Suppressor macrophage (primary cell): ENCODE measurements at places on chromosomes 11 and 22.

DNA sequence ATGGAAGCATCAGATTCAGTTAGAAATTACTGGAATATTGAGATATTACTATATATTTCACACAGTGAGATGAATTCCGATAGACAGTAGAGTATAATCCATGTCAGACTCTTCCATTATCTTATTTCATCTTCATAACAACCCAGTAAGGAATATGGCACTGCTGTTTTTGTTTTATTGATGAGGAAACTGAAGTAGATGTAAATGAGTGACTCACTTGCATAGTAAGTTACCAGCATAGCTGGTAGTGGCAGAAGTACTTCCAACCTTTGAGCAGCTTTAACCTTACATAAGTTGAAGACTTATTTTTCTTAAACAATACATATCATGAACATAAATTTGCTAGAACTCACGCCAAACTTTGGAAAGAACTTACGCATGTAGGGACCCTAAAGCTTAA lies 54.9 kb upstream of the SLC22A25 start:
- DNase-seq: no peak

- DNase-seq: no peak
Observed at GRCh38 chr11:65870307-65870658, 2.3 kb downstream of the EFEMP2 start.

DNA sequence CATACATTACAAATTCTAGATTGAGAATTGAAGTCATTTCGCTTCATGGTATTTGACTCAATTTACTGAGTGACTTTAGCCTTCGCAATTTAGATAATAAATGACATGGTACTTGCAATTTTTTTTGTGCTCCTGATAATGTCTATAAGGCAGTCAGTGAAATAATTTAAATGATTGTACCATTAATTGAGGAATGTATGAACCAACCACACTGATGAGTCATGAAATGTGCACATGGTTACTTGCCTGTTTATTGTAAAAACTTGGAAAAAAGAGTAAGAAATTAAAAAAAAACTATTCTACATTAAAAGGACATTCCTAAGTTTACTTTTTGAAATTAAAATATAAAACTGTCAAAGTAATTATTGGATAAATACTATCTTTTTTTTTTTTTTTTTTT lies 43.3 kb downstream of the DNAJC24 start:
- DNase-seq: no peak

DNA sequence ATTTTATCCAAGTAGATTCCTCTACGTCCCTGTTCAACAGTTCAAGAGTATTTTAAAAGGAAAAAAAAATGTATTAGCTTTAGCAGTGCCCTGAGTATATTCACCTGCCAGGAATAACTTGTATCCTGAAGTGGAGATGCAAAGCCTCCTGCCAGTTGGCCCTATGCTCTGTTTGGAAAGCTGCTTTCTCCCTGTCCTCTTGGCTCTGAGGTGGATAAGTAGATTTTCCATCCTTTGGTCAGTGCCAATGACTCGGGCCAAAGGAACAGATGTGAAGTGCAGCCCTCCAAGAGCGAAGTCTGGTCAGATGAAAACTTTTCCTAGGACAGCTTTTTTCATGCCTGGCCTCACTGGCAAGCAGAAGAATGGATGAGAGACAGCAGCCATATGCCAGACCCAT lies 839.9 kb upstream of the TENM4 start:
- DNase-seq: no peak

DNA sequence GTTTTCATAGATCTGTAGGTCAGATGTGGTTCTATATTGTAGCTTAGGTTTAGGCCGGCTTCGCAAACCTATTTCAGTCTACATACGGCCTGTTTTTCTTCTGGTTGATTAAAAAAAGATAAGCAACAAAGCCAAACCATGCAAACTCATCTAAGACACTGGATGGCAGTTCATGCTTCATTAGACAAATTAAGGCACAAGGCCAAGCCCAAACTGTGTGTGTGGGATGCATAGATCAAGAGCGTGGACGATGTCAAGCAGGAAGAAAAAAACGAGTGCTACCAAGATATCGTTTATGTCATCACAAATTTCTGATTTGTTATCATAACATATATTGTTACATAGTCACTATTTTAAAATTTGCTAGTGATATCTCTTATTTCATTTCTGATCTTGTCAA lies 357.6 kb upstream of the KIRREL3 start:
- no peak for DNase-seq

DNA sequence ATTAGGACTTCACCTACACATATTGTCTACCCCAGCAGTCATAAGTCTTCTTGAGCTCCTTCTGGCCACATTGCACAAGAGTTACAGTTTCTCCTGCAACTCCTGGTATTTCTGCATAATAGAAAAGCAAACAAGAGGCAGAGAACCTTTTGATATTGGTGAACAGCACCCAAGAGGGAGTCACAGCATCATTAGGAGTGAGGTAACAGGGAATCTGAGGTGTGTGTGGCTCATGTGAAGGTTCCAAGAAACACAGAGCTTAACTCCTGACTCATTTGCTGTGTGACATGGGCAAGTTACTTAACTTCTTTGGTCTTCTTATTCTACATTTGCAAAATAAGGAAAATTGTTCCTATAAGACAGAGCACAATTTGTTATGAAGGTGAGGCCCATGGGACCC lies 374.6 kb downstream of the INSC start:
- DNase-seq: no peak

DNA sequence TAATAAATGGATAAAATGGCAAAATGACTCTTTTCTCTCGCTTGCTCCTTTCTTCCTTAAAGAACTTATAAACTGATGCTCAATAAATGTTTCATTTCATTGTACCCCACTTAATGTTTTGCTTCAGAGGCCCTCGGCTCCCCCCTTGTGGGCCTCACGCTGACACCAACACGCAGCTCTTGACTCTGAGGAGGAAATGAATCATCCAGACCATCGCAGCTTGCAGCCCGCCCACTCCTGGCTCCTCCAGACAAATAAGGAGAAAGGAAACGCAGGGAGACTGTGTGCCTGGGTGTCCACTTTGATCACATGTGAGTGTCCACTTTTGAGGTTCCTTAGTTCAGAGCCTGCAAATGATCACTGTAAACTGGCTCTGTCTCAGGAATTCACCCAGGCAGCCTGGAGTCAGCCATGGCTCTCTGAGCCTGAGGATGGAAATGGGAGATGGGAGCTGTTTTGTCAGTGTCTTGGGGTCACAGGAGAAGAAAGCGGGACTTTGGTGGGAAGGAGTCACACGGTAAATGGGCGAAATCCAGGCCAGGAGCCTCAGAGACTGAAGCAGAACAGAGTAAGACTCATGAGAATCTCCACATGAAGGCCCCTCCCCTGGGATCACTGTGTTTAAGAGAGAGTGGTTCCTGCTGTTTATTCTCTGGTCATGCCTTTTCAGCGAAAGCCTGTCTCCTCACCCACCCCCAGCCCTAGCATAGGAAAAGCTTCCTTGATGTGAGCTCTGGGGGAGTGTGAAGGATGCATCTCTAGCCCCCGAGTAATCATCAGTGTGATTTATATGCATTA lies 96.5 kb downstream of the CWC15 start:
- peak; percentile 96 for DNase-seq

DNA sequence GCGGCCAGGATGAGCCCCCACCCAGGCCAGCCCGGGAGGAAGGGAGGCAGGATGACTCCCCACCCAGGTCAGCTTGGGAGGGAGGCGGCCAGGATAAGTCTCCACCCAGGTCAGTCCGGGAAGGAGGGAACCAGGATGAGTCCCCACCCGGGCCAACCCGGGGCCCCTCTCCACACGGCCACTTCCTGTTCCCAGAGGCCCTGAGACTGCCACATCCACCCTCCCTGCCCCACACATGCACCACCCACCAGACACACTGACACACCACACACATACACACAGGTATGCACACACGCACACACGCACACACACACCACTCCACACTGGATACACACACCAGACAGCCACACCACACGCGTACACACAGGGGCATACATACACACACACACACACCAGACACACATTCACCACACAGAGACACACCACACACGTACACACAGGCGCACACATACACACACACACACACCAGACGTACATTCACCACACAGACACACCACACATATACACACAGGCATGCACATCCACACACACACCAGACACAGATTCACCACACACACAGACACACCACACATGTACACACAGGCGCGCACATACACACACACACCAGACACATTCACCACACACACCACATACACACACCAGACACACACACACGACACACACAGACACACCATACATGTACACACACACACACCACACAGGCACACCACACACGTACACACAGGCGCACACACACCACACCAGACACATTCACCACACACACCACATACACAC lies 84.9 kb upstream of the PRR5 start:
- no peak for DNase-seq

DNA sequence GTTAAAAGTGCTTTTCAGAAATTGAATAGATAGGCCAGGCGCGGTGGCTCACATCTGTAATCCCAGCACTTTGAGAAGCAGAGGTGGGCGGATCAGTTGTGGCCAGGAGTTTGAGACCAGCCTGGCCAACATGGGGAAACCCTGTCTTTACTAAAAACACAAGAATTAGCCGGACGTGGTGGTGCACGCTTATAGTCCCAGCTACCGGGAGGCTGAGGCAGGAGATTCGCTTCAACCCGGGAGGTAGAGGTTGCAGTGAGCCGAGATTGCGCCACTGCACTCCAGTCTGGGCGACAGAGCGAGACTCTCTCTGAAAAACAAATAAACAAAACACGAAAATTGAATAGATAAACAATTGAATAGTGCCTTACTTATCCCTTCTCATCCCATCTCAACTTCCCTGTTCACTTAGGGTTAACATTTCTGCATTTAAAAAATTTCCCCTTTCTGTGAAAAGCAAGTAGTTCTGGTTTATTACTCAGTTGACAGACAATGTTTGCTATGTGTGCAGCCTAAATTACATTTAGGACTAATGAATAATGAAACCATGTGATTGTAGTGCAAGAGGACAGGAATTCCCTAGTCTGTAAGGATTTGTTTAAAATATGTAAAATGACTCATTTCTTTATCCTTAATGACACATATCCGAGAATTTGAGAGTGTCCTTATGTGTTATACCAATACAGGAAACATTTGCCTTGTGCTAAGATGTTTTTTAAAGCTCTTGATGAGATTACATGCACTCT lies 6.0 kb downstream of the RNF169 start:
- peak; percentile 56 for DNase-seq

- DNase-seq: no peak
Observed at GRCh38 chr22:28329186-28330073, 350.2 kb downstream of the TTC28 start.

- DNase-seq: no peak
Observed at GRCh38 chr22:37912171-37912570, 6.1 kb downstream of the MICALL1 start.

GRCh38 chr22:39182478-39183030 lies 30.1 kb upstream of the CBX7 start:
- DNase-seq: no peak

- DNase-seq: no peak
Observed at GRCh38 chr11:130909650-130910049, 6.6 kb downstream of the SNX19 start.

DNA sequence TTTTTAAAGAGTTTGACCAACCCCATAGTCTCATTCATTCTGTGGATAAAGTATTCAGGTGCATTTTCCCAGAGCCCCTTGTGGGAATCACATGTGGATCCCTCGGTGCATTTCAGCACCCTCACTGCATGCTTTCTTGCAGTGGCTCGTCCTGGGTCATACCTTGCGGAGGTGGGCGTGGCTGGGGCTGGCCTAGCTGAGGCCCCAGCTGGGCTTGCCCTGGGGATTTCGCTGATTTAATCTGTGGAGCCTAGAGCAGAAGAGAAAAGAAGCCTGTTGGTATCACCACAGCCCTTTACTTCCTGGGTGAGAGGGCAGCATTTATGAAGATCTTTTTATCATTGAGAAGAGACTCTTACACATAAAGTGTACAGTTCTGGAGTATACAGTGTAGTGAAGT lies 53.1 kb downstream of the FBXO7 start:
- no peak for DNase-seq

- DNase-seq: no peak
Observed at GRCh38 chr11:100684101-100685065, 2.7 kb upstream of the ARHGAP42 start.

DNA sequence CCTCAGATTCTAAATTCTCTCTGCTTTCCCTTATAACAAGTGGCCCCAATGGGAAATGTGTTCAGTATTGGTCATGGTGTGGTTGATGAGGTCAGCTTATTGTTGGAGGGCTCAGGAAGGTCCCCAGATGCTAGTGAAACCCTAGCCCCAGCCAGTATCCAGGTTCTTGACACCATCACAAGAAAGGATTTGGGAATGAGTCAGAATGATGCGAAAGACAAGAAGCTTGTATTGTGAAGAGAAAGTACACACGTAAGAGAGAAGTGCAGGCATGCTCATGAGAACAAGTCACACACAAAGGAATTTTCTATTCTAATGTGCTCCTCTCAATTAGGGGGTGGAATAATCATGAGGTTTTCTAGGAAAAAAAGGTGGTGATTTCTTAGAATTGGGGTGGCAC lies 34.9 kb upstream of the TRPC6 start:
- no peak for DNase-seq

DNA sequence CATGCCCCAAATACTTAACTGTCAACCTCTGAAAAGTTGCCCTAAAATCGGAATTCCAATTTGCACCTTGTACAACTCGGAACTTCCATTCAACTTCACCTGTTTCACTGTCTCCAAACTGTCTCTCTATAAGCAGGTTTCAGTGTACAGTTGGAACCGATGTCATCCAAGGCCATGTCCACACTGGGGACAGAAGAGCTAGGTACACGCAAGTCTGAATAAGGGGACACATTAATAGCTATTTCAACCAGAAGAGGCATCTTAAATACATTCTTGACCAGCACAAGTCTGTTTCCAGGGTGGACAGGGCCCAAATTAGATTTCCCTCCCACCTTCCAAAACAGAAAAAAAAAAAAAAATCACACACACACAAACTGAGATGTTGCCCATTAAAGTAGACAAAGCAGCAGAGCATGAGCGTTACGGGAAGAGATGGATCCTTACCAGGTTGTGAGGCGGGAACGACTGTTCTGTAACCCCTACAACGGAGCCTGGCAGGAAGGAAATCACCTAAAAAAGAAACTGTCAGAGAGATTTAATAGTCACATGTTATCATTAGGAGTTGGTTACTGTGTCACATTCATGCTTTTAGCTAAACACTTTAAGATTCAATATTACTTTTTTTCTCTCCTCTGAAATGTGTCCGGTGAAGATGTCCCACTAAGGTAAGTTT lies 1.7 kb downstream of the CREBZF start:
- DNase-seq: no peak

GRCh38 chr11:32279672-32280071 lies 155.7 kb downstream of the WT1 start:
- no peak for DNase-seq
